ENCODE measurements at places on chromosomes 7 and 10.

DNA sequence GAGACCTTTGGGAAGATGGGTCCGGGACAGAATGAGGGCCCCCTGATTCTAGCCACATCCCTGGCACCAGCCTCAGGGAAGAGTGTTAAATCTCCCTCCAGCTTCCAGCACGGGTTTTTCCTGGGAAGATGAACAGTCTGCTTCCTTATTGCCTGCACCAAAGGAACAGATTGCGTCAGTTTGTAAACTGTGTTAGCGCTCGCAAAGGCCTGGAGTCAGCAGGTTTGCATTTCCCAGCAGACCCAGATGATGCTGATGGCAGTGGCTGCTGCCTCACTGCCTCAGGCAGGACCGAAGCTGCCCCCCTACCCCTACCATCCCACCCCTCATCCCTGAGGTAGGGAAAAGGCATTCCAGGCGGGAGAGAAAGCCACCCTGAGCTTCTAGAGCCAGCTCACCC lies 34.6 kb upstream of the LRRC4 start:
- no peak for DNase-seq

- no peak for DNase-seq
Observed at GRCh38 chr10:36416513-36416912, 708.9 kb upstream of the ANKRD30A start.

GRCh38 chr7:20268824-20269223 lies 51.6 kb upstream of the MACC1 start:
- DNase-seq: no peak

DNA sequence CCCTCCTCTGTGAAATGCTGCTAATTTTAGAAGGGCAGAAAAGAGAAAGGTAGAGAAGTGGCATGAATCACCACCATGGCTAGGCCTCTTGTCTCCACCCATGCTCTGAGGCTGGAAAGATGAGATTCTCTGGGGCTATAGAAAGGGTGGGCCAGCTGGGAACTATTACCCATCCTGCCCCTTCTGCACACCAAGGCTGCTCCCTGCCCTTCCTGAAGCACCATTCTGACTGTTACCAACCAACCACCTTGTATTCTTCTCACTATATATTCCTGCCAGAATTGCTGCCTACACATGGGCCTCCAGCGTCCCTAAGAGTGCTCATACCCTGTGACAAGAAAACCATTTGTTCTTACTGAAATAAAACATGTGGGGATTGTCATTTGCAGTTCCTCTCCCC lies 11.4 kb upstream of the DLX6 start:
- no peak for DNase-seq

GRCh38 chr10:805620-806305 lies 116.3 kb upstream of the DIP2C start:
- DNase-seq: no peak

DNA sequence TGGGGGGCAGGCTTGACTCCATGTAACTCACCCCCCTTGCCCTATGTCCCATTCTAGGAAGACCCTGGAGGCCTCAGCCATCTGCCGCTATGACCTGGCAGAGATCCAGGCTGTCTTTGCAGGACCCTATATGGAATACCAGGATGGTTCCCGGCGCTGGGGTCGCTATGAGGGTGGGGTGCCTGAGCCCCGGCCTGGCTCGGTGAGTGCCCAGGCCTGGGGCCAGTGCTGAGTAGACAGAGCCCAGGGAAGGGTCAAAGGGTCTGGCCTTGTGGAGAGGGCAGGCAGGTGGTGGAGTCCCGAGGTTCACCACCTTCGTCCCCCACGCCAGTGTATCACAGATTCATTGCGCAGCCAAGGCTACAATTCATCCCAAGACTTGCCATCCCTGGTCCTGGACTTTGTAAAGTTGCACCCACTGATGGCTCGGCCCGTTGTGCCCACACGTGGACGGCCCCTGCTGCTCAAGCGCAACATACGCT lies 7.5 kb downstream of the MRPL43 start:
- no peak for DNase-seq

GRCh38 chr7:33880787-33881186 lies 24.6 kb upstream of the BMPER start:
- DNase-seq: no peak

GRCh38 chr7:46970476-46970875 lies 611.4 kb downstream of the TNS3 start:
- no peak for DNase-seq

DNA sequence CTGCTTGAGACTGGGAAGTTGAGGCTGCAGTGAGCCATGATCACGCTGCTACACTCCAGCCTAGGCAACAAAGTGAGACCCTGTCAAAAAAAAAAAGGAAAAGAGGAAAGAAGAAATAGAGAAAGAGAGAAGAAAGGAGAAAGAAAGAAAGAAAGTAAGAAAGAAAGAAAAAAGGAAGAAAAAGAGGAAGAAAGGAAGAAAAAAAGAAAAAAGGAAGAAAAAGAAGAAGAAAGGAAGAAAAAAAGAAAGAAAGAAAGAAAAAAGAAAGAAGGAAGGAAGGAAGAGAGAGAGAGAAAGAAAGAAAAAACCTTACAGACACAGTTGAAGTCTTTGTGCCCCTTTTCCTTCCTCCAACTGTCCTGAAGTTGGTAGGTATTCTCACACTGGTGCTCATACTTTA lies 26.6 kb upstream of the LEP start:
- DNase-seq: no peak

DNA sequence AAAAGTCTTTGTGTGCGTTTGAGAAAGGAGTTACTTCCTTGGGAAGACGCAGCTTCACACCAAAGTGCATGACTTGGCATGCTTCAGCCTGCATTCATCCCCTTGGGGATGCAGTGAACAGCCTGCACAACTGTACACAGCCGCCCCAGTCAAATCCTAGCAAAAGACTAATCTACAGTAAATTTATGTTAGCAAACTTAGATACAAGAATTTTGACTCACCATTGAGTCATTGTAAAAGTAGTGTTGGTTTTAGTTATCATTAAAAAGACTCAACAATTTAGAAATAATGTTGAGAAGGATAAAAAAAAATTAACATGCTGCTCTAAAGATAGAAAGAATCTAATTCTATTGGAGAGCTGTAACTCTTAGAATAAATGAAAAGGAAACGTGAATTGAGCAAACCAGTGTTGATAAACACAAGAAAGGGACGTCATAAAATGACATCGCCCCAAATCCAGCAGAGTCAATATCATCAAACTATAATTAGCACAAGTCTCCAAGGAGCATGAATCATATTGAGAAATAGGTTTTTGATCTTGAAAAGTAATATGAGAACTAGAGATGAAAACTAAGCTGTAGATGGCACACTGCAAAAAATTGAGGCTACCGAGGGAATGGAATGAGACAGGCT lies 11.9 kb upstream of the OPTN start:
- DNase-seq: no peak

GRCh38 chr7:152430854-152431253 lies 4.9 kb downstream of the KMT2C start:
- DNase-seq: no peak

DNA sequence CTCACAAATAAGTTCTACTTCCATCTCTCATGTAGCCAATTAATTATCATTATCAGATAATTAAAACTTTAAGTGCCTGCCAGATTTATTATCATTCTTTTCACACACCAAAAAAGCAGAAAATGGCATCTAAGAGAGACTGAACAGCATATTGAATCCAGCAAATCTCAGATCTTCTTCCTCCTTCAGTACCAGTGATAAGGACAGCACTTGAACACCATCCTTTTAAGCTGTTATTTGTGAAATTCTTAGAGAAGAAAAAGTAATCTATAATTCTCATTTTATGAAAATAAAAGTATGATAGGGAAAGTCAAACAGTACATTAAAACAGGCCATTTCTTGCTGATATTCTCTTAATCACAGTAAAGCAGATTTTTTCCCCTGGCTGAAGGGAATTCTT lies 104.5 kb downstream of the ELAPOR2 start:
- DNase-seq: no peak

DNA sequence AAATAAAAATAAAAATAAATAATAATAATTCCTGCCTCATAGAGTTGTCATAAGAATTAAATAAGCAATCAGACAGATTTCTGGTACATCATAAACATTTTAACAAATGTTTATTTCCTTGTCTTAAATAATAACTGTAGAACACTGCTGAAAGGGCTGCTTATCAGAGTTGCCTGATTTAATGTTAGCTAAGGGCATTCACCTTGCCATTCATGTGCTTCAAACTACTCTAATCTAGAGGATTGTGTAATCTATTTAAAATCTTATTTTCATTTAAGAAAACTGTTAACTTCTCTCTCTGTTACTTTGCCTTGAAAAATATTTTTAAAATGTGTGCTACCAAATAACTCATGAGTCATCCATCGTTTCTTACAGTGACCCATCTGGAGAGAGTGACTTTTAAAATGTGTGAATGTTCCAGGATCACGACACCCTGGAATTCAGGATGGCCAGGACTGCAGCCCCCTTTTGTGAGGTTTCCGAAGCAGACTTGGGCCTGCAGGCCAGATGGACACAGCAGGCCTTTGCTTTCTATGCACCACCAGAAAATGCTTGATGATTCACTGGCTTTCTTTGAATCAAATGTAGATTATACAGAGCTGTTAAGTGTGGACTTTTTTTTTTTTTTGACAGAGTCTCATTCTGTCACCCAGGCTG lies 109.1 kb upstream of the TNS3 start:
- DNase-seq: no peak

GRCh38 chr7:44066111-44066460 lies 719 bp upstream of the PGAM2 start:
- no peak for DNase-seq

DNA sequence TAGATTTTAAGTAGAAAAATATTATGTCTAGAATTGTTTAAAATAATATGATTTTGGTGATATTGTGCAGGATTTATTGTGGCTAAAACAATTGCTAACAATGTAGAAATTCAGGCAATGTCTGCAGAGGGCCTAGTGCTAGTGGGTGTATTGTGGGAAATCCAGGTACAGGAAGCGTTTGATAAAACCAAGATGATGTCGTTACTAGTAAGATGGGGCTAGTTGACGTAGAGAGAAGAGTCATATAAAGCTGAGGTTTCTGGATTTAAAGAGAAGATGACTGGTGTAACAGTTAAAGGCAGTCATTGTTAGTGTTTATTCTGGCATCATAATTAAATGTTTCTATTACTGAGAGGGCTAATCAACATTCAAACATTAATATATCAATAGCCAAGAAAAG lies 43.5 kb downstream of the ADK start:
- no peak for DNase-seq

- peak; percentile 59 for DNase-seq
Observed at GRCh38 chr7:95002775-95003174, 95.4 kb downstream of the PPP1R9A start.

GRCh38 chr7:1461646-1462375 lies 2.5 kb upstream of the MICALL2 start:
- no peak for DNase-seq

DNA sequence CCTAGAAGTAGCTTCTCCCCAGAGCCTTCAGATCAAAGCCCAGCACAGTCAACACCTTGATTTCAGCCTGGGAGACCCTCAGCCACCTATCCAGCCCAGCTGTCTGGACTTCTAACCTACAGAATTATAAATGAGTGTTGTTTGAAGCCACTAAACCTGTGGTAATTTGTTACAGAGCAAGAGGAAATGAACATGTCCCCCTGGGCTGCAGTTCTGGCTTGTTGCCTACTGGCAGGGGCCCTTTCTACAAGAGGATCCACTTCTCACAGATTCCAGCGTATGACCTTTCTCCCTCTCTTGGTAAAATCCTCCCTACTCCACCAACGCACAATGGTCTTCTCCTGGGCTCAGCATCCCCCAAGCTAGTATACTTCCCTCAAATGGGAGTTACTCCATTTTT lies 46.4 kb upstream of the ECHDC3 start:
- DNase-seq: no peak

- no peak for DNase-seq
Observed at GRCh38 chr7:98288064-98288823, 6.8 kb downstream of the BRI3 start.

DNA sequence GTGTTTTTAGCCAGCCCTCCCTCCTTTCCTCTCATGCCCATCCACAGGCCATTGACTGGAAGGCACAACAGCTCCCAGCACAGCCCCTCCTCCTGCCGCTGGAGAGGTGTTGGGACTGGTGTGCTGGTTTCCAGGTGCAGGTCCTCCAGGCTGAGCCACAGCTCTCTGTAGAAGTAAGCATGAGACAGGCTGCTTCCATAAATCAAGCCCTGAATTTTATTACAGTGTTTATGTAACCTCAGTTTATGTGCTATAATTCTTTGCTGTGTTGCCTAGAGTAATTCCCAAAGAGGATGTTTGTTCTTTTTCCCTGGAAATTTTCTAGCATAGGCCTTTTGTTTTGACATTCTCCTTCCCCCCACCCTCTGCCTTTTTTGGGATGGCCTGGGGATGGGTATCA lies 445.8 kb downstream of the AUTS2 start:
- no peak for DNase-seq

DNA sequence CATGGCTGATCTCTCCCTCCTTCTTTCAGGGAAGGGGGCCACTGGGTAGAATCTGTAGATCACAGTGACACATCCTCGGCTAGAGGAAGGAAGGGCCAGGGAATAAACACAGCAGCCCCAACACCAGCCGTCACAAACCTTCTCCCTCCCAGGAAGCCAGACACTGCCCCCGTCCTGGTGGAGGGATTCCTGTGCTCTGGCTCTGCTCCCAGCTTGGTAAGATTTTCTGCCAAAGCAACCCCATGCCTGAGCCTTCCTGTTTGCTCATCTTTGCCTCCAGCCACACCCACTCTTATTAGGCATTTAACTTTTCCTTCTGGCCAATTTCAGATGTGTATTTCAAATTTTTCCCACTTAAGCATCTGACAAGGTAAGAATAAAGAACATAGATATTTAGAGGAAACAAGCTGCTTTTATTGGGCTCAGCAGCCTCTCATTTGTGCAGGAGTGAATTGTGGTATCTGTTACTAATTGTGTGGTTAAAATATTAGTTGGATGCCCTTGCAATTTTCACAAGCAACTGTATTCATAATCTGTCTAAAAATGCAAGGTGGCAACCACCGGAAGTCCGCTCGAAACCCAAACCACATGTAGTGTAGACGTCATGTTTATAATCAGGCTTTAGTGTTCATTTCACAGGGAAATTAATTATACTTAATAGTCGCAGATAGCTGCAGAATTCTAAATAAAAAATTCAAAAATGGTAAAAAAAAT lies 13.2 kb upstream of the NPS start:
- no peak for DNase-seq

- DNase-seq: peak; percentile 88
Observed at GRCh38 chr10:121510201-121510771, 88.0 kb downstream of the FGFR2 start.

DNA sequence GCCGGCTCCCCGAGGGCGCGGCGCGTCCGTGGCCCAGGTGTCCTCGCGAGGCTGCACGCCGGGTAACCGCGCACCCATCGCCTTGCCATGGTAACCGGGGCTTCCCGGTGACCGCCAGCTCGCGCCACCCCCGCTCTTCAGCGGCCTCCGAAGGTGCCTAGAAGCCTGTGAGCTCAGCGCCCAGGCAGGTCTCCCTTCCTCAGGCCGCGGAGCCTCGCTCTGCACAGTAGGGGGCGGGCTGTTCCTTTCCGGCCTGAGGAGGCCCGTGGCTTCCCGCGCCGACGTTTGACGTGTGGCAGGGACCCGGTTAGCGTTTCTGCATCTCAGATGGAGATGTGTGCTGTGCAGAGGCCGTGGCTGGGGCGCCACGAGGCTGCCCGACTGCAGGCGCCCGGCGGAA lies 117.1 kb downstream of the DYNC2I1 start:
- peak; percentile 45 for DNase-seq

- DNase-seq: no peak
Observed at GRCh38 chr10:33712825-33713224, 378.4 kb upstream of the NRP1 start.

Data from ACHN (cell line).